CD4-positive, alpha-beta T cell treated with Interleukin-10 for 1 hour (primary cell): ENCODE measurements at places on chromosomes 3 and 15.

- no peak for DNase-seq
These were observed 2.9 kb downstream of the TICRR start for GRCh38 chr15:89578146-89578545.

- DNase-seq: no peak
These were observed 8.4 kb downstream of the PARP14 start for GRCh38 chr3:122688996-122689395.

GRCh38 chr15:101322854-101323477 is 27.9 kb upstream of the SNRPA1 start:
- DNase-seq: no peak

DNA sequence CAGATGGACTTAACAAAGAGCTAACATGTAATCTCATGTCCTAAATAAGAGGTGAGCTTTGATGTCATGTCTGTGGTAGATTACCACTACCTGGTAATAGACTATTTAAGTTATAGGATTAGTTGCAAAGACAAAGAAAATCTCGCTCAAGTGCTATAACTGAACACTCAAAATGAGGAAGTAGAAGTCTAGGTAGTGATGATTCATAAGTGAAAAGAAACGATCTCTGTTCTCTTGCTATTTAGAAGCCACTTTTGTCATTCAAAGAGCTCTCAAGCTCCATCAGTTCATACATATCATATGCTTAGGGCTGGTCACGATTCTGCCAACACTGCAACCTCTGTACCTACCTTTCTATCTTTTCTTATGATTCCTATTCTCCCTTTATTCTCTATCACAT is 110.9 kb downstream of the EDEM1 start:
- no peak for DNase-seq

- no peak for DNase-seq
These were observed 119.2 kb upstream of the ALDH1A3 start for GRCh38 chr15:100760357-100760903.

- DNase-seq: no peak
These were observed 144.6 kb upstream of the TBL1XR1 start for GRCh38 chr3:177341736-177342419.

- DNase-seq: no peak
These were observed 167.2 kb upstream of the KCNMB2 start for GRCh38 chr3:178369006-178369405.

DNA sequence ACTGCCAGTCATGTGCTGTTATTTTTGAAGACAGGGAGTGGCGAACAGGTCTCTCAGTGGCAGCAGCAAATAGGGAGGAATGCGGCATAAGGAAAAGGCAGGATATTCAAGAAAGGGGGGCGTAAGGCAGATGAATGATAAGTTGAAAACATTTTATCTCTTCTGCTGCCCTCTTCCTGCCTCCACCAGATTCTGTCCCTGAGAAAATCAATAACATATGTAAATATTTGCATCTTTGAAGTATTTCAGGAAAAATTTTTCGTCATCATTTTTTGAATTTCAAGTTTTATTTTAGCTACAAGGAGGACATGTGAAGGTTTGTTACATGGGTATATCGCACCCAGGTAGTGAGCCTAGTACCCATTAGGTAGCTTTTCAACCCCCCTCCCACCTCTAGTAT is 616.7 kb downstream of the MCTP2 start:
- no peak for DNase-seq

- no peak for DNase-seq
These were observed 203.0 kb upstream of the CD96 start for GRCh38 chr3:111339017-111339416.

GRCh38 chr15:50698101-50698500 is 11.5 kb upstream of the TRPM7 start:
- DNase-seq: no peak

DNA sequence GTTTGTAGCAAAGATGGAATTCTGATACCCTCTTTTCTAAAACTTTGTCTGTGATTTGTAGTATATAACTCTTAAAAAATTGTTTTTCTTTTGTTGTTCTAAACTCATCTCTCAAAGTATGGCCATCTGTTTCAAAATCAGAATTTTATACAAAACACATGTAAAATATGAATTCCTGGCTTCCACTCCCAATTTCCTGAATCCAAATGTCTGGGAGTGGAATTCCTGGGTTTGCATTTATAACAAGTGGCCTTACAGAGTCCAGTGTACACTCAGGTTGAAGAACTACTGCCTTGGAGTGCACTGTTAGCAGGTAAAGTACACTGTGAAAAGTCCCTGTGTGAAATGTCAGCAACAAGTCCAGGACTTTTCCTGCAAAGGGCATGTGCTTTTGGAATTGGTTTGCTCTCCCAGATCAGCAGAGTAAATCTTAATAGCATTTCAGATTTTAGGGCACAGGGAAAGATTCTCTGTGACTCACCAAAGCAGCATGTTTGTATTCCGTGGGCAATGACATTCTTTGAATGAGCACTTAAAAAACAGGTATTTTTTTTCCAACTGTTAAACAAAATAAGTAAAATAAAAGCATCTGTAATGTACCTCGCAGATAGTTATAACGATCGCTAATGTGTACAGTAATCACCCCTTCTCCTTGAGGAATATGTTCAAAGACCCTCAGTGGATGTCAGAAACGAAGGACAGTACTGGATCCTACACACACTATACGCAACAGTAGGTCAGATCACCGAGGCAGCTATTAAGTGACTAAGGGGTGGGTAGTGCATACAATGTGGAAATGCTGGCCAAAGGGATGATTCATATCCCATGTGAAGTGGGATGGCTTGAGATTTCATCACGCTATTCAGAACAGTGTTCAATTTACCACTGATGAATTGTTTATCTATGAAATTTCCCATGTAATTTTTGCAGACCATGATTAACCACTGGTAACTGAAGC is 2.0 kb upstream of the CLDN16 start:
- no peak for DNase-seq

- peak; percentile 89 for DNase-seq
These were observed 6.4 kb downstream of the CELSR3 start for GRCh38 chr3:48656061-48656840.

DNA sequence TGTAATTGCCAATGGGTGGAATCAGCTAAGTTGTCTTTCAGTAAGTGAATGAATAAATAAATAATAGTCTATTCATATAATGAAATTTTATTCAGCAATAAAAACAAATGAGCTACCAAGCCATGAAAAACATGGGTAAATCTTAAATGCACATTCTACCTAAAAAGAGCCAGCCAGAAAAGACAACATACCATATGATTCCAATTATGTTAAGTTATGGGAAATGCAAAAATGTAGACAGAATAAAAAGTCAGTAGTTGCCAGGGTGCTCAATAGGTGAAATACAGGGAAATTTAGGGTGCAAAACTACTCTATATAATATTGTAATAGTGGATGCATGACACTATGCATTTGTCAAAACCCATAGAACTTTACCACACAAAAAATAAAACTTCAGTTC is 277.2 kb upstream of the EPHA6 start:
- DNase-seq: no peak

DNA sequence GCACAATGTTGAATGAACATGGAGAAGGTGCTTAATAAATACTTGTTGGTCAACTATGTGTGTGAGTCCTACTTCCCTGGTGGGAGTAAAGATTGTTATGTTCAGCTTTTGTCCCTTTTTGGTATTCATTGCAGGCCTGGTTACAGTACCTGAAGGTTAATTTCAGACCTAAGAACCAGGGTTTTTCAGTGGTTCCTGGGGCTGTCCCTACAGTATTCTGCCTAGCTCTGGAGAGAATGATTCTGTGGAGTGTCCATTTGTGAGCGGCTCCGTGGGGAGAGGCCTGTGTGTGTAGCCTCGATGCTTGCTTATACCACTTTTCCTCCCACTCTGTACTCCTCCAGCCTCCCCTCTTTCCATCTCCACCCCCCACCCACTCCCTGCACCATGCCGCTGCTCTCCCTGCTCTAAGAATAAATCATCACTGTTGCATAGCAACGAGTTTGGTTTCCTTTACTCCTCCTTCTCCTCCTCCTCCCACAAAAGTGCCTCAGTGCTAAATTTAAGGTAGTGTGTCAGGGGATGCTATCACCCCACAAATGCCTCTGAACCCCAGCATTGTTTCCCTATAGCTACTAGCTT is 150.6 kb upstream of the ROPN1 start:
- DNase-seq: no peak

GRCh38 chr15:78047761-78048627 is 29.5 kb downstream of the TBC1D2B start:
- DNase-seq: peak; percentile 52

DNA sequence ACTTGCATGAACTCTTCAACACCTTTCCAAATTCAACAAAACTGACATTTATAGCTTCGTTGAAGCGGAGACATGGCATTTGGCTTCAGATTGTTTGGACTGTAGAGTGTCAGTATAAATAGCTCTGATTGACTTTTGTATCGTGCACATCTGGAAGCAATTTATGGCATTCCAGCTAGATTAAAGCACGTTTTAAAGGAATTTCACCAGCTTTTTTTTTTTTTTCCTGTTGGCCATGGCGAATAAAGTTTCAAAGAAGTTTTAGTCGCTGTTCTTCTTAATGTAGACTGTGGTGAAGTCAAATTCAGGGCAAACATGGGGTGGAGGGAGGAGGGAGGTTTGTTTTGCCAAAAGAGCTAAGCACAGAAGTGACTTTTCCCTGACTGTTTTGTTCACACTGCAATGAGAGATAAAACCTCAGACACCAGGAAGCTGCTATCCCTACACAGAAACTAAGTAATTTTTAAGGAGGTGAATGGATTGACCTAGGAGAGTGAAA is 391.0 kb upstream of the RARB start:
- no peak for DNase-seq

DNA sequence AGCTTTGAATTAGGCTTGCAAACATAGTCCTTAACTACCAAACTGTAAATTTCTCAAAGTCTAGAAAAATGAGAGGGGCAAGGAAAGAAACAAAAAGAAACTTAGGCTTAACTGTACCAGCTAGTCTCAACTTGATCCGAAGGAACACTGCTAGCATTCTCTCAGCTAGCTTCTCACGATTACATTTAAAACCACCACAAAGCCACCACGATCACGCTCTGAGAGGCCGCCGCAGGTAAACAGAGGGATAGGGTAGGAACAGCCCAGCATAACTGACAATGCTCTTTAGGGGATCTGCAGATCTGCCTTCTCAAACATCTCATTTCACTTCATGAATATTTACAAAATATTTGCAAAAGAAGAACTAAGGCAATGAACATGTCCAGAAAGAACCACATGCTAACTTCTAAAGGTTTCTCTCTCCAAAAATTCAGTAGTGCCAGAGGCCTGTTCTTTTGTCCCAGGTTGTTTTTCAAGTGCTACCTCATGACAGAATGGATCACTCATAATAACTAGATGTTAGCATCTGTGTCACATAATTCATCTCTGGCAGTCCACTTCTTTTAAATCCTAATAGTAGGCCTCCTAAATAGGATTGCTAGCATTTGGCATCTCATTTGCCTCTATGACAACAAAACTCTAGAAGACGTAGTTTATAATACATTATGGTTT is 18.9 kb downstream of the VGLL4 start:
- DNase-seq: peak; percentile 19

- DNase-seq: no peak
These were observed 252.4 kb downstream of the FHIT start for GRCh38 chr3:60998858-60999257.

DNA sequence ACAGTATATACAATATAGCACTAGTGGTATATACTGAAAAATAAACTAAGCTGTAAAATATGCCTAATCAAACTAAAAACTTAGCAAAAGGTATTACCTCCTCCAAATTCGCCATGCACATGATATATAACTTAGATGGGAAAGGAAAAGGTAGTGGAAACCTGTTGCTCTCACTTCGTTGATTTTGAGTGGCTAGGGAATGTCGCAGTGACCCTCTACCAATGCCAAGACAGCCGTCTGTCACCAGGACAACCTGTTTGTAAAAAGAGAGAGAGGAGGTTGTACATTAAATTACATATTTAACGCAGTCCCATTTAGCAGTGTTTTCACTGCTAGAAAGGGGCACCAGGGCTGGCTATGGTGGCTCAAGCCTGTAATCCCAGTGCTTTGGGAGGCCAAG is 11.3 kb downstream of the INTS14 start:
- no peak for DNase-seq

DNA sequence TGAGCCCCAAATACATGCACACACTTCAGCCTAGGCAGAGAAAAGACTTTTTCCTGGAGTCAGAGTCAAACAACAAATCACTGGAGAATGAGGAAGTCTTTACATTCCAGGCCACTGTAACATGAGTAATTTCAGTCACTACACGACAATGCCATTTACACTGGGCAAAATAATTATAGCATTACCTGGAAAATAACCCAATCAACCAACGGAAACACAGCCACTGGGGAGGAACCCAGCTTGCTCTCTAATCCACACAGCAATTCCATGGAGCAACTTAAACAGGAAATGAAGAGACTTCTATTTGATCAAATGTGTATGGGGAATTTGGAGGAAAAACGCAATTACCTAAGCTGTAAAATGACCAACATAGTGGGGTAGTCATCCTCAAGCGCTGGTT is 15.2 kb downstream of the FSTL1 start:
- DNase-seq: no peak

- no peak for DNase-seq
These were observed 568 bp downstream of the SENP2 start for GRCh38 chr3:185586686-185587039.

DNA sequence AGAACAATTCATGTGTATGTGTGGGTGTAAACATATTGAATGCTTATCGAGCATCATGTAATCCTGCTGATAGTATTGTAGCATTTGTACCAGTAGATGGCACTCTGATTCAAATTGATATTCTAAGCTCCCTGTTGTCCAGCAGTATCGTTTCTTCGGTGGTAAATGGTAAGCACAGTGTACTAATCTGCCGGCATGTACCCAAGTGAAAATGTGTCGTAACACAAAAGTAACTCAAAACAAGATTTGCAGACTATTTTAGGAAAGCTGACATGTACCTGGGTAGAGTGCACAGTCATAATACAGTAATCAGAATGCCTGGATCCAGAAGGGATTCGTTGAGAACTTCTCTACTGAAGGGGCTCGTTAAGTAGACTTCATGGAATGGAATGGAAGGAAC is 31.7 kb upstream of the MNS1 start:
- DNase-seq: peak; percentile 50

DNA sequence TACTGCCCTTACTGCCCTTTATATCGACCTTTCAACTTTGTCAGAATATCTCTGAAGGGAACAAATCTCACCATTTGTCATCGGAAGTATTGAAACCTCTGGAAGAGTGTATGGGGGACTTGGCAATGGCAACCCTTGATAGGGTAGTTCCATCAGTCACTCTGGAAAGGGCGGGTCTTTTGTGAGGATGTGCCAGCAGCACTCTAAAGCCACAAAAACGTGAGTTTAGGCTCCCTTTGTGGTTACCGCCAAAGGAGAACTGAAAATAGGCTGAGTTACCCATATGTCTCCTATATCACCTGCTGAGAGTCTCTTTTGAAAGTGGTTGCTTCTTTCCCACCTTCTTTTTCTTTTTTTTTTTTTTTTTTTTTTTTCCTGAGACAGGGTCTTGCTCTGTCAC is 296.8 kb upstream of the CHRM5 start:
- DNase-seq: no peak

GRCh38 chr3:150079029-150079739 is 108.5 kb upstream of the PFN2 start:
- no peak for DNase-seq

GRCh38 chr15:66033143-66033542 is 163.9 kb downstream of the RAB11A start:
- DNase-seq: no peak
